Dorsolateral prefrontal cortex (tissue), 122 donors: ENCODE measurements at places on chromosomes 12 and 14.

GRCh38 chr12:46874642-46875041 lies 48.8 kb upstream of the SLC38A4 start:
- DNase-seq = no peak

- no peak for DNase-seq
Measured at GRCh38 chr12:6204533-6205143, 4.4 kb downstream of the CD9 start.

DNA sequence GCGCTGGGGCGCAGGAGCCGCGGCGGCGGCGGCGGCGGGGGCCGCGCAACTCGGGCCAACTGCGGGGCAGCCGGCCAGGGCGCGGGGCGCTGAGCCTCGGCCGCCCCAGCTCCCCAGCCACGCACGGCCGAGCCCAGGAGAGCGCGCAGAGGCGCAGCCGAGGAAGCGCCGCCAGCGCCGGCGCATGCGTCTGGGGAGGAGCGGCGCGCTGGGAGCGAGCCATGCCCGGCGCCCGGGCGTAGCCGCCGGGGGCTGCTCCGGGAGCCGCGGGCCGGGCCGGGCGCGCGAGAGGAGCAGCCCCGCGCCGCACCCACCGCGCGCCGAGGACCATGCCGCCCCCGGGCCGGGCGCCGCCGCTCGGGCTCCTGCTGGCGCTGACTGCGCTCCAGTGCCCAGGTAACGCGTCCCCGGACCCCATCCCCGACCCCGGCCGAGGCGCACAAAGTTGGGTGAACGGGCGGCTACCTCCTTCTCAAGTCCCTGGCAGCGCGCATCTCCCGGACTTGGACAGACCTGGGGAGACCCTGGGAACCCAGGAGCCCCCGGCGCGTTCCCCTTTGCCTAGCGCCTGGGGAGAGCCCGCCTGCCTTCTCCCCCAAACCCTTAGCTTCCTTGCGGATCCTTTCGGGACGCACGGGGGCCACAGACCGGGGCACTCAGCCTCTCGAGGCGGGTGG lies 121.4 kb downstream of the AACS start:
- DNase-seq = no peak

DNA sequence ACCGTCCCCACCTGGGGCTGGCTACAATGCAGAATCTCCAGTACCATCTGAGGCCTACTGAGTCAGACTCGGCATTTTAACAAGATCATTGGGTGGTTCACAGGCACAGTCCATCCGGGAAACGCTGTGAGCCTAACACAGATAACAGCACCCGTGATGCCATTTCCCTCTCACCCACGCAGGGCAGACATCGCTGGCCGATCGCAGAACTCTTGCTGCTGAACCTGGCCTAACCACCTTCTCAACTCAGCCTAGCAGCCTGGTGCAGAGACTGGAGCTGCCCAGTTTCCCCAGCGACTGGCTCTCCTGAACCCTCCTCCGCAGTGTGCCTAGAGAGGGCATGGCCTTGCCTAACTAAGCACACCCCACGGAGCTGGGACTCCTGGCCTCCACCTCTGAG lies 83.3 kb downstream of the NCOR2 start:
- no peak for DNase-seq

- no peak for DNase-seq
Measured at GRCh38 chr14:21089877-21090193, 8.6 kb downstream of the ZNF219 start.

- no peak for DNase-seq
Measured at GRCh38 chr12:59075968-59076490, 155.7 kb upstream of the LRIG3 start.

DNA sequence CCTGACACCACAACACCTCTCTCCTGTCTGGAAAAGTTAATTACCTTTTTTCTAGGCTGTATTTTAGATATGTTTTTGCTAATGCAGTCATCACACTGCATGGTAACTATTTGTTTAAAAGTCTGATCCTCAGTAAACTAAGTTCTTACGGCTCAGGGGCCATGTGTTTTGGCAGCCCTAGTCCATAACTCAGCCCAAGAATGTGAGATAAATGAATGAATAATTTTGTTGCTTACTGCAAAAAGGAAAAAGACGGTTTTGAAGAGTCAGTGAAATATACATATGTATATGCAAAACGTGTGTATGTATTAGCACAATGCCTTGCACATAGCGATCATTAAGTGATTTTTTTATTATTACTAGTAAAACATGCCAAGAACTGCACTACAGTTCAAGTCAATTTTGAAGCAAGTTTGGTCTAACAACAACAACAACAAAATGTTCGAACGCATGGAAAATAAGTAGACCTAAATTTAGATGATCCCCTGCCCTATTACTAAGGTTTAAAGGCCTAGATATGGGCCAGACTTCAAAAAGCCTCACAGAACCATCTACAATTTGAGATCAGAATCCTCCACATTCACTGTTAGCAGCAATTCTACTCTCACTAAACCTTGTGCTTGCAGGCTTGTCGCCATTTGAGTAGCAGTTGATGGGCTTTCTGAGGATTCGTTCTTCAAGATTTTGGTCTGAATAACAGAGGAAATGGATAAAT lies 140.0 kb downstream of the NDUFA12 start:
- DNase-seq = no peak

GRCh38 chr12:82857911-82858533 lies 171.3 kb downstream of the TMTC2 start:
- DNase-seq = no peak

GRCh38 chr12:82008251-82008650 lies 249.1 kb upstream of the PPFIA2 start:
- no peak for DNase-seq

GRCh38 chr12:70176290-70176689 lies 66.9 kb upstream of the CNOT2 start:
- no peak for DNase-seq

GRCh38 chr14:65042296-65042695 lies 55.6 kb downstream of the FNTB start:
- no peak for DNase-seq

GRCh38 chr12:40730281-40730680 lies 38.0 kb downstream of the CNTN1 start:
- no peak for DNase-seq

DNA sequence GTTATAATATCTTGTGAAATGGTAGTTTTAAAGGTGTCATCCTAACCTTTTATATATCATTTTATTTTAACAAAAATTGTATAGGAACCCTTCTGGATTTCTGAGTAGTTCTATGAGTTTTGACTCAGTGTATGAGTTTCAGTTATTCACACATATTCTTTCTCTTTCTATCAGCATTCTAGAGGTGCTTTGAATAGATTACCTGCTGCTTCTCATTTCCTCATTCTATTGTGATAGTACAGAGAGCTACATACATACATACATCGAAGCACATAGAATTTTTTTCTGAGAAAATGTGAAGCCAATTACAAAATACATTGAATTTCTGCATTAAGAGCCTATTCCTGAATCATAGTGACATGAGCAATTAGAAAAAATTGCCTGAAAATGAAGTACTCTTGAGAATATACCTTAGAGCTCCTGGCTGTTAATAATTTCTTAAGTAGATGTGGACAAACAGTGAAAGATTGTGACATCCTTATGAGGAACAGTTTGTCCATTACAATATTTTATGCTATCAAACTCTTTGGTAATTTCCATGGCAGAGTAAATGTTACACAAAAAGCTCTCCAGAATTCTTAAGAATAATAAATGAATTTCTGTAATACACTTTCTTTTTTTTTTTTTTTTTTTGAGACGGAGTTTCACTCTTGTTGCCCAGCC lies 556.6 kb downstream of the TRHDE start:
- DNase-seq = no peak

GRCh38 chr12:91239481-91239880 lies 56.9 kb upstream of the DCN start:
- DNase-seq = no peak

- DNase-seq = no peak
Measured at GRCh38 chr12:22981711-22982110, 356.7 kb downstream of the ETNK1 start.

DNA sequence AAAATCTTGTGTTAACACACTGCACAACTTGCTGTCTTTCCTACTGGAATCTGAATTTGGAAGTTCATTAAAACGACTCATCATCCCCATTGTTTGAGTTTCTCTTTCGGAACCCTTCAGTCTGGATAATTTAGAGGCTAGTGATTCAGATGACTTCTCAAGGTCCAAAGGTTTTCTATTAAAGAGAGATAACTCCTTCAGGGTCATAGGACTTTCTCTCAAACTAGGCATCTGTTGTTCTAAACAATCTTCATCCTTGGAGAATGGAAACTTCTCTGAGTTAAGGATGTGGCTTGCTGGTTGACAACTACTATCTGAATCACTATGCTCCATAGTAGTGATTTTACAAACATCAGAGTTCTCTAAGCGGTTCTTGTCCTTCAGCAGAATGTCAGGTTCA lies 4.4 kb downstream of the MLH3 start:
- DNase-seq = no peak

- DNase-seq = no peak
Measured at GRCh38 chr12:106651552-106651951, 68.7 kb downstream of the RFX4 start.

DNA sequence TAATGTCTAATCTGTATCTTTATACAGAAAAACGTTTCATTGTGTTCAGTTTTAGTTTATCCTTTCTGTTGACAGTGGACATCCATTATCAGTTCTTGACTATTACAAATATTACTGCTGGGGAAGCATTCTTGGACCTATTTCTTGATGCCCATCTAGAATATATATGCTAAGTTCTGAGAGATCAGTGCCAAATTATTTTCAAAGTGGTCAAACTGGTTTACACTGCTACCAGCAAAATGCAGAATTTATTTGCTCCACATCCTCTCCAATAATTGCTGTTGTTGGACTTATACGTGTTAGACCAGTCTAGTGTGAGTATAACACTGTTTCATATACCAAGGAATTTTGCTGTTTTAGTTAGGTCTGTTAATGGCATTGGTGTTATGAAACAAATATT lies 85.5 kb upstream of the TRAF3 start:
- no peak for DNase-seq

DNA sequence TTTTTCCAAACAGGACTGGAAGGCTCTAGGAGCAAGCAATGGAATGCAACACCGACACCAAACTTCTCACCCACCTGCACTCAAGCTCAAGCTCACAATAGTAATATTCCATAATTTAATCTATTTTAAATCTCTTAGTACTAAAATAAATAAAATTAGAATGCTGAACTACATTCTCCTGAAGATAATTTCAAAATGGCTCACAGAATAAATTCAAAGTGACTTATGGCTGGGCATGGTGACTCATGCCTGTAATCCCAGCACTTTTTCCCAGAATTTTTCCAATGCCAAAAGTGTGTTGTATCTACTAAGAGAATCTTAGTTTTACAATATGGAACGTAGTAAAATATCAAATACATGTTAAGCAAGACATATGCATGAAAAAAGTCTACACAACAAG lies 31.5 kb downstream of the DUSP16 start:
- DNase-seq = no peak

DNA sequence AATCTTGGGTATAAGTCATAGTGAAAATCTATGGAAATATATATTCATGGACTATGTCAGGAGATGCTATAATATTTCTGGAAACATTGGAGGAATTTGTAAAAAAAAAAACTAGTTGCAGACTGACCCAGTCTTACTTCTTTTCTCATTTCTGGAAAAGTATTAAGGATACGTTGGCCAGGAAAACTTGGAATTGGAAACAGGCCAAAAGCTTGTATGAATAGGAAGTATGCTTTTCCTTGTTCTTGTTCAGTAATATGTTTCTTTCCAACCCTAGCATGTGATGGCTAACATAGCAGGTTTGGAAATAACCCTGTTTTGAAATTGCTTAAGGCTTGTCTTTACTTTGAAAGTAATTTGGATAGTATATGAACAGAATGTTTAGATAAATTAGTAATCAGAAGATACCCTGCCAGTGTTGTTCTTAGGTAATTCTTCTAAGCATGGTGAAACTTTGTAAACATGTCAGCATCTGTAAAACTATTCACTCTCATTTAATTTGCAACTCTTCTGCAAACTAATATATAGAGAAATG lies 316.2 kb downstream of the NPAS3 start:
- DNase-seq = no peak

DNA sequence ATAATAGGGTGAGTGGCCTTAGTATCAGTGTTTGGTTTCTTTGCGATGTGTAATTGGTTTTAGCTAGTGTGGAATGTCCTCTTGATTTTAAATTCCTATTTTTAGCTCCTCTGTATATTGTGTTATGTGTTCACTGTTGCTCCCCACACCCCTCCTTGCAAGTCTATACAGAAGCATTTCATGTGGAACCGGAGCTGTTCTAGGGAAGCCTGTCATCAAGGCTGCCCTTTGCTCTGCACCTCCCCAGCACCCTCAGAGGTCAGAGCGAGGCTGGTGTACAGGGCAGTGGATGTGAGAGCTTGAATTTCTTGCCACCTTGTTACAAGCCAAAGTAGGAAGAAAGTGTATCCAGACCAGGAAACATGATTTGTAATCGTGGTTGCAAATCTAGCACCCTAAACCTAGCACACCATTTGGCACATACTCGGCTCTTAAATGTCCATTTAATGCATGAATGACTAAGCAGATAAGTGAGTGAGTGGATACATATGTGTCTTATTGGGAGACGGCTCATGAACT lies 376.8 kb downstream of the RGS6 start:
- DNase-seq = no peak
